ENCODE measurements at places on chromosomes 6 and 20. TPM values are rescaled to one million over a fixed set of nuclear protein-coding genes. Genes with fewer than 3 reads are reported as not detected.

Gene CST7
- polyA plus RNA-seq = 0.38 TPM

Gene CST5
- polyA plus RNA-seq = 0.30 TPM

Gene FAM209B
- 0.33 TPM for polyA plus RNA-seq

Gene CRIP3
- polyA plus RNA-seq = 8.1 TPM

Gene CPXM1
- 200 TPM for polyA plus RNA-seq

Gene ERVFRD-1
- 0.25 TPM for polyA plus RNA-seq

Gene SLC2A4RG
- 147 TPM for polyA plus RNA-seq

Gene EGFL8
- polyA plus RNA-seq = 42.0 TPM

DNA sequence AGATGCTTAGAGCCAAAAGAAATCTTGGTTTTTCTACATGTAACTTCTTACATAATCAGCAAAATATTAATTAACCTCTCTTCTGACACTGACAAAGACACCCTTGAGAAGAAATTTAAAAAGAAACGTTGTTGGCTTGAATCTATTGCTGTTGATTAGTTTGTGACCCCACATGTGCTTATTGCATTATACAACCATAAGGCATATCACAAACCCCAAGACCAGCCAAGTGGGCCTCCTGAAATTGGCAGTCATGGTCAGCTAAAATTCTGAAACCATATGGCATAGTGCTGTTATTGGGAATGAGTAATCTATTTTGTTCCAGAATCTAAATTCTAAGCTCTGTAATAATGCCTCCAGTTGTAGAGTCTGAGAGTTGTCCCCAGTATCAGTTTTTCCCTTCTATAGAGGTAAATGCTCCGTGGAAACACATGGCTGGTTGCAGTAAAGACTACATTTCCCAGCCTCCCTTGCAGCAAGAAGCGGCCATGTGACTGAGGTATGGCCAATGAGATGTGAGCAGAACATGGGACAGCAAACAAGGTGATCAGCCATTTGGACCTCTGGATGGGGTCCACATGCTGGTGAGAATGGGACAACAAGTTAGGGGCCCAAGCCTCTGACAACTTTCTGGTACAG, 42.3 kb upstream of the PTPN1 start:
- no peak for DNase-seq

- DNase-seq = no peak
Observed at GRCh38 chr6:116144605-116145004, 18.7 kb upstream of the COL10A1 start.

DNA sequence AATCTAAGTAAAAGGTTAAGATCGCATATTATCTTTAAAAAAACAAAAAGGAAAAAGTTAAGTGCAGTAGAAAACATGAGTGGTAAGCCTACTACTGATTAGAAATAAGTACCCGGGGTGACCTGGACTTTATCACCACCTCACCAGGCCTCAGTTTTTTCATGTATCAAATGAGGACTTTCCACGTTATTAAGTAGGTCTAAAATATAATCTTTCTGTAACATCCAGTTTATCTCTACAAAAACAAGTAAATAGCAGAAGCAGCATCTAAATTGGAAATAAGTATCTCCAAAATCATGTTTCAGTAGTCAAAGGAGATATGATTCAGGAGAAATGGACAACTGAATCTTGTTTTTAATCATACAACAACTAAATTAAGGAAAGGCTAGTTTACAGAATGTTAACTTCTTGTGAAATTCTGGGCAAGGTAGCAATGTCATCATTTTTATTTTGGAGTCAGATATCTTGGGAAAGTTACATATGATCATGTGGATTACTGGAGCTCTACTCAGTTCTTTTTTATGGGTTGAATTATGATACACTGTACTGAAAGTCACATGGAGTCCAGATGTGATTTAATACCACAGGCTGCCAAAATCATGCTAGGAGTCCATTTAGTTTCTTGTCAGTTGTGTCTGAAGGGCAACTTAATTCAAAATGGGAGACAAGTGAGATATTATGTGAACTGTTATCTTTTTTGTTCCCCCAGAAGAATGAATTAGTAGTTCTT, 114.7 kb upstream of the PRL start:
- no peak for DNase-seq

- DNase-seq = no peak
Observed at GRCh38 chr6:139927742-139928305, 553.4 kb upstream of the CITED2 start.

DNA sequence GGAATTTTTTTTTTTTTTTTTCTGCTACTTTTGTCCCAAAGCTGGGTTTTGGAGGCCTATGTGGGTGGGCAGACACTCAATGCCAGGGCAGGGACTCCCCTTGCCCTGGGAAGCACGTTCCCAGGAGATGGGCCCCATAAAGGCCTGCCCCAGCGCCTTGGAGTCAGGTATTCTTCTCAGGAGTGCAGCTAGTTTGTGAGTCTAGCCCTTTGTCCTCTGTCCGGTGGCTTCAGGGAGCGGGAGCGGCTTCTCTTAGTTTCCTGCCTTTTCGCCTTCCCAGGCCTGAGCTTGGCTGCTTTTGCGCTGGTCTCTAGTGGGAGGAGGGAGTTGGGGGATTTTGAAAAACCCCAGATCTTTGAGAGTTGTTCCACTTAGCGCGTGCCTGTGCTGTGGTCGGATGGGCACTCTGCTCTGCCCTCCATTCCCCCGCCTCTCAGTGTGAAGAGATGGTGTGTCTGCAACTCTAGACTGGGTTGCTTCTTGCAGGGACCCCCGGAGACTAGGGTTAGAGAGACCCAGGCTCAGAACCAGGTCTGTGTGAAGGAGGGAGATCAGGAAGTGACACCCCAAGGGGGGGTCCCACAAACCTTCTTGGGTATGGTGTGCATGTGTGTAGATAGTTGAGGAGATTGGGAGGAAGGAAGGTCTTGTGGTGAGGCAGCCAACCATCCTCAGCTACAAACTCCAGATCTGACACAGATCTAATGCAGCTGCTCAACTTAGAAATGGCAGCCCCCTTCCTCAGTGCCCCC, 1.3 kb downstream of the PLCG1 start:
- peak; percentile 16 for DNase-seq

- peak; percentile 64 for DNase-seq
Observed at GRCh38 chr6:2970753-2971419, 481 bp downstream of the SERPINB6 start.

GRCh38 chr6:23410439-23410838, 715.6 kb upstream of the NRSN1 start:
- DNase-seq = no peak

- no peak for DNase-seq
Observed at GRCh38 chr6:42889815-42890214, 10.4 kb downstream of the RPL7L1 start.

- peak; percentile 42 for DNase-seq
Observed at GRCh38 chr6:151675746-151676459, 131.6 kb upstream of the ESR1 start.

DNA sequence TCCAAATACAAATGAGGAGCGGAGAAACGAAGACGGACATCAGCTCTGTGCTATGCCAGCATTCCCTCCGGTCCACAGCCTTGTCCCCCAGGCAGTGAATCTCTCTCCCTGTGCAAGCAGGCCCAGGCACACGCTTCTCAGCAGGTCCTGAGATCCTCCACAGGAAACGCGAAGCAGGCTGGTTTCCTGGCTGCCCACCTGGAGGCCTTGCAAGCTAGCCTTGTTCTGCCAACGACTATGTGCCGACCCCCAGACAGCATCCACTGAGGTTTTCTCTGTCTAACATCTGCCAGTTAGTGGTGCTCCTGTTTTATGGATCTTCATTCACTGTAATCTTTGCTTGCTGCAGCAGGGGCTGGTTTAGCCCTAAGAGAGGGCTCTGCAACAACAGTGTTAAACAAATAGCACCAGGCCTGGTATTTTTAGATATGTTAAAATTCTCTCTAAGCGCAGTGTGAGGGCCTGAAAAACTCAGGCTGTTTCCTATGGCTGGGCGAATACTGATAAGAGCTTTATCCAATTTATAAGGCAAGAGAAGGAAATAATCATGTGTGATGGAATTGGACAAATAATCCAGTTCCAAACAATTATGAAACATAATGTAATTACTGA, 386.0 kb upstream of the ARID1B start:
- DNase-seq = no peak

DNA sequence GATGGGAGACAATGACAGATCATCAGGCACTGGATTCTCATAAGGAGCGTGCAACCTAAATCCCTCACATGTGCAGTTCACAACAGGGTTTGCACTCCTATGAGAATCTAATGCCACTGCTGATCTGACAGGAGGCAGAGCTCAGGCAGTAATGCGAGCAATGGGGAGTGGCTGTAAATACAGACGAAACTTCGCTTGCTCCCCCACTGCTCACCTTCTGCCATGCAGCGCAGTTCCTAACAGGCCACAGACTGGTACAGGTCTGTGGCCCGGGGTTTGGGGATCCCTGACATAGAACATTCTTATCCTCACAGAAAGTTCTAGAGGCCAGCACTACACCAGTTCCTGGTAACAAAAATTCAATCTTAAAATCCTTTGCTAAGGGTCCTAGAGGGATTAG, 23.2 kb downstream of the RRAGD start:
- DNase-seq = no peak

DNA sequence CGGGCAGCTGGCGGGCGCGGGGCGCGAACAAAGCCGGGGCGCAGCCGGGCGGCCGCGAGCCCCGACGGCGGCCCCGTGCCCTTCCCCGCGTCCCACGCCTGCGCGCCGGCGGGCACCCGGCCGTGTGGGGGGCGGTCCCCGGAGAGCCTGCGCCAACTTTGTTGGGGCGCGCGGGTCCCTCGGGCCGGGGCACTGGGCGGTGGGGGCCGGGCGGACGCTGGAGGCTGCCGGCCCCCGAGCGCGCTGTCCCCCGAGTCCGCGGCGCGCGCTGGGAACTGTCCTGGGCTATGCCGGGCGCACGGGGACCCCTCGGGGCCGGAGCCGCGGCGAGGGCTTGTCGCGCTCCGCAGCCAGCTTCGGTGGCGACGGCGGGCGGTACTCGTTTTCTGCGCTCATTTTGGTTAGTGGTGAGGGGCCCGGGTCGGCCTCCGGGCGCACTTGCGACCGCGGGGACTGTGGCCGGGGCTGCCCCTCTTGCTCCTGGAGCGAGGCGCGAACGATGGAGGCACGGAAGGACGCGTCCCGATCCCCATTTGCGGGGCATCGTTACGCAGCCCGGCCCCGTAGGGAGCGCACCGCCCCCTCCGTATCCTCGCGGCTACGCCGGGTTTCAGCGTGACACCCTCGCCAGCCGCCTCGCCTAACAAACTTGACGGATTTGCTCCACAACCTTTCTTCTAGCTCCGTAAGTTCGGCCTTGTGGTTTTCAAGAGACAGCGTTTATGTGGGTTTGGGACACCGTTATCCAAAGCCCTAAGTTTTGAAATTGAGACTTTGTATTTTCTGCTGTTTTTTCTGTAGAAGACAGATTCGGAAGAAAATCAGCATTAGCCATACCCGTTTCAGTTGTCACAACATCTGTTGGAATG, 622 bp downstream of the SS18L1 start:
- DNase-seq = no peak

DNA sequence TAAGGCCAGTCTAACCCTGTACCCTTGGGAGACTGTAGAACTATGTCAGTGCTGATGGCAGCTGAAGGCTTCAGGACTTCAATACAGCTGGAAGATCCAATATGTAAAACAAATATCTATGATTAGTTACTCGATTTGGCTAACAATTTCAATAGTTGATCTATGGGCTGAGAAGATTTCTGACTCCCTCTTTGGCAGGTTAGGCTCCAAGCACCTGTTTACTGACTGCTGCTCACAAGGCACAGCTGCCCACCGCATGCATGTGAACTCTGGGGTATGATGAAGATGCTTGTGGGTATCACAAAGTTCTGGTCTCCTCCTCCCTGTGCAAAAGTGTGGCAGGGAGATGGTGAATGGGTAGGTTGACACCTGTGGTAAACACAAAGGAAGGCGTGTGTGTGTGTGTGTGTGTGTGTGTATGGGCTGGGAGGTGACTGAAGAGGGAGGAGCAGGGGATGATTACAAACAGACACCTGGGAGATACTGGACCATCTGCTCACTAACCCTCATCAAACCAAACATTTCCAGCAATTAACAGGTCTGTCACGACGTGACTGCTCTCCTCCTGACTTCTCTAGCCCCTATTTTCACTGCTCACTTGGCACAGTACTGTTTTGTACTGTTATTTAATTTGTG, 18.1 kb downstream of the ELMO2 start:
- DNase-seq = no peak

GRCh38 chr6:159084493-159085091, 39.8 kb upstream of the TAGAP start:
- DNase-seq = no peak

DNA sequence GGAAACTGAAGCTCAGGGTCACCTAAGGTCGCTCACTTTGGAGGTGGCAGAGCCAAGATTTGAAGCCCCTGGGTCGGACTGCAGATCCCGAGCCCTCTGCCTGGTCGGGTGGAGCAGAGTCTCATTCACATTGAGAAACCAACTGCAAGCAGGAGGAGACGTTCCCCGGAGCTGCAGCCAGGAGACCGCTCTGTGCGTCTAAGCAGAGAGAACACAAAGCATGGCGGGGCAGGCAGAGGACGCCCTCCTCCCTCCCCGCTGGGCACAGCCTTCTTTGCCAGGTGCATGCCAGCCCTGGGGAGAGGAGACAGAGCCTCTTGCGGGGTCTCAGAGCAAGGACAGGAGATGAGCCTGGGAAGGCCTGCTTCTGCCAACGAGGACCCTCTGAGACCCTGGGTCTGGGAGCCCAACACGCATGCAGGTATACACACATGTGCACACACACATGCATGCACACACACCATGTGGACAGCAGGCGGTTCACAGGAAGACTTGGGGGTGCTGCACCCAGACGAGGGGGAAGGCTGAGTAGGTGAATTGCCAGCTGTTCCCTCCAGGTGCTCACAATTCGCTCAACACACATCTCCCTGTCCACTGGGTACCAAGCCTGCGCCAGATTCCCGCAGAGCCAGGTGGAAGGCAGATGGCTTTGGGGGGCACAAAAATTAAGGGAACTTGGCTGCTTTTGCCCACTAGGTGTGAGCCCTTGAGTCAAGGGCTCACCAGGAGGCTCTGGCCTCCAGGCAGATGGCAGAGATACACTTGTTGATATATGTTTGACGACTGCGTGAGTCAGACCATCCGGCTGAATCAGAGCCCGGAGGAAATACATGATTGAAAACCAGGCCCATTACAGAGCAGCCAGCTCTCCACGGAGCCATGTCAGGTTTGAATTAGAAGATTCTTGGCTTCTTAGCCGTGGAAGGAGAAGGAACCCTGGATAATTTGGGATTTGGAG, 5.5 kb upstream of the NTSR1 start:
- DNase-seq = no peak

GRCh38 chr6:5667737-5668136, 339.0 kb downstream of the NRN1 start:
- no peak for DNase-seq

GRCh38 chr6:89242574-89243330, 25.6 kb upstream of the GABRR1 start:
- peak; percentile 46 for DNase-seq

DNA sequence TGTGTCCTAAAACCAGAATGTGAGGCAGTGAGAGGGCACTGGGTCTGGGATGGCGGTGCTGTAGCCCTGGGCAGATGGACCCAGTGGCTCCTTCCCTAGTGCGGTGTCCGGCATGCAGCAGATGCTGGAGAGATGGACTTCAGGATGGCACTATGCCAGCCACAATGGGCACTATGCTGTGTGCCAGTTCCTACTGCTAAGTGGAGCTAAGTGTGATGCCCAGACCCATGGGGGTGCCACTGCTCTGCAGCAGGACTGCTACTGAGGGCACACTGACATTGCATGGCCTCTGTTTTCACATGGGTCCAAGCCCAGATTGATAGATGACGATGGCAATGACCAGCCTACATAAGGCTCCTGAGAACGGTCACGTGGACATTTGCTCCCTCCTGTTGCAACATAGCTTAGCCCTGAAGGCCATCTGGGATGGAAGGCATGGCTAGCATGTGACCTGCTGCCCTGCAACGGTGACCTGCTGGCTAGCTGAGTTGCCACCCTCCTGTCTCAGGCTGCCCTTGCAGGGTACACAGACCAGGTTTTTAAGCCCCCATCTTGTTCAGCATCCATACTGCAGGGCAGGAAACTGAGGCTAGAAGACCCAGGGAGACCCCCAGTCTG, 31.3 kb upstream of the KCNK16 start:
- DNase-seq = no peak
